ENCODE measurements at places on chromosomes 1 and 21.

DNA sequence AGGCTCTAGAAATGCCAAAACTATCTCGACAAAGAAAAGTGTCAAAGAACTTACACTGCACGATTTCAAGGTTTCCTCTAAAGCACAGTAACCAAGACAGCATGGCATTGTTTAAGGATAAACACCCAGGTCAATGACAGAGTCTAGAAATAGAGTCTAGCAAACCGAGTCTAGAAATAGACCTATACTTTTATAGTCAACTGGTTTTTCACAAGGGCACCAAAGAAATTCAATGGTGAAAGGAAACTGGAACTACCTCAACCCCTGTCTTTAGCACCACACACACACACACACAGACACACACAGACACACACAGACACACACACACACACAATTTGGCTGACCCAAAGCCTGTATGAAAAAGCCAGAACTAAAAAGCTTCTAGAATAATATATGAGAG is 67.1 kb upstream of the PGBD5 start:
- H3K27me3 ChIP-seq = peaks cover 91% of the 10 kb centered on the region
- H3K4me1 ChIP-seq = no peaks in the 10 kb centered on the region
- H3K4me3 ChIP-seq = no peak overlapping the region
- H3K27ac ChIP-seq = no peak overlapping the region

GRCh38 chr1:26021647-26022403 is at the start of gene EXTL1:
TSS of gene EXTL1 (plus strand) at chr1:26021775. CDS start at chr1:26022647, 872 bp downstream.
- H3K36me3 ChIP-seq = no peaks in the 10 kb centered on the region
- H3K27ac ChIP-seq = no peak within 1 kb of the TSS
- H3K27me3 ChIP-seq = peaks cover 7% of the 10 kb centered on the region
- H3K4me3 ChIP-seq = no peak within 1 kb of the TSS
- DNase-seq = no peak

- H3K27me3 ChIP-seq = no peaks in the 10 kb centered on the region
- H3K4me1 ChIP-seq = no peaks in the 10 kb centered on the region
- H3K4me3 ChIP-seq = no peak overlapping the region
- DNase-seq = no peak
Measured at GRCh38 chr1:215891266-215892057, 324.4 kb downstream of the KCTD3 start.

DNA sequence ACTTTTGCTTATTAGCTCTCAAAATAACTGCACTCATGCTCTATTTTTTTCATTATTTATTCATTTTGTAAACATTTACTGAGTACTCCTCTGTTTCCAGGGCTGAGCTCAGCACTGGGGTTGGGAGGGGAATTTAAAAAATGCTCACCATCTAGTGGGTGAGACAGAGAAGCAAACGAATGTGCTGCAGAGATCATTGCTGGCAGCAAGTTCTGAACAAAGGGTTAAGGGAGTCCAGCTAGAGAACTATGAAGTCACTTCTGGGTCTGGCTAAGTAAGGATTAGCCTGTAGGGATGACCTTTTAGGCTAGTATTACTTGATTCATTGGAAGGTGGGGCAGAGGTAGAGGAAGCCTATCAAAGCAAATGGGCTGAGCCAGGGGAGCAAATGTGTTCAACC is 99.1 kb upstream of the ZNF644 start:
- DNase-seq = no peak
- H3K27me3 ChIP-seq = no peaks in the 10 kb centered on the region
- no peak overlapping the region for H3K4me3 ChIP-seq

- H3K27me3 ChIP-seq = no peaks in the 10 kb centered on the region
- H3K4me1 ChIP-seq = no peaks in the 10 kb centered on the region
- H3K36me3 ChIP-seq = no peaks in the 10 kb centered on the region
Measured at GRCh38 chr1:106721790-106722189, 334.7 kb upstream of the PRMT6 start.

GRCh38 chr21:38249696-38250278 is 7.0 kb upstream of the KCNJ15 start:
- peaks cover 5% of the 10 kb centered on the region for H3K4me1 ChIP-seq
- no peak overlapping the region for H3K27ac ChIP-seq
- no peak for DNase-seq
- no peak overlapping the region for H3K4me3 ChIP-seq
- no peaks in the 10 kb centered on the region for H3K36me3 ChIP-seq

DNA sequence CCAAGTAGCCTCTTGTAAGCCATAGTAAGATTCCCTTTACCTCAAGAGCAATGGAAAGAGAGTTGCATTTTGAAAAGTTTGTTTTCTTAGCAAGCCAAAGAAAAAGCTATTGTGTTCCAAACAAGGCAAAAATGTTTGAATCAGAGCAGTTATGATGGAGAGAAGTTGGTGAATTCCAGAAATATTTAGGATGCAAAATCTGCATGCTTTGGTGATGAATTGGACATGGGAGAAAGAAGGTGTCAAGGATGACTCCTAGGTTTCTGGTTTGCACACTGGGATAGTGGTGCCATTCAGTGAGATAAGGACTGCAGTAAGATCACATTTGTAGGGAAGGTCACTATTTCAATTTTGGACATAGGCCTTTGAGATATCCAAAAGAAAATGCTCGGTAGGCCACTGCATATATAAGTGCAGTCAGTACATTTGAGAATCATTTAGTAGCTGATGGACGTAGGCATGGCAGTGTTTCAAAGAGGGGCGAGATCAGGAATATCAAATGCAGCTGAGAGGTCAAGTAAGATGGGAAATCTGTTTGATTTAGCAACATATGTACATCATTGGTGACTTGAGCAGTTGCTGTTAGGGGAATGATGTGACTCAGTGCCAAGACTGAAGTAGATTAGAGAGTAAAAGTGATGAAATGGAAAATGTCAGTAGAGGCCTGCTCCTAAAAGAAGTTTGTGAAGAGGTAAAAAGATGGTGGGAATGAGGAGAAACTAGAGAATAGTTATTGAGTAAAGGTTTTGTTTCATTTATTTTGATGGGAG is 33.9 kb upstream of the GPR25 start:
- H3K4me3 ChIP-seq = no peak overlapping the region
- no peak overlapping the region for H3K27ac ChIP-seq
- no peak for DNase-seq

GRCh38 chr21:27528697-27529096 is 561.8 kb upstream of the ADAMTS5 start:
- H3K4me3 ChIP-seq = no peak overlapping the region
- no peak overlapping the region for H3K27ac ChIP-seq
- H3K36me3 ChIP-seq = no peaks in the 10 kb centered on the region
- no peak for DNase-seq
- H3K4me1 ChIP-seq = no peaks in the 10 kb centered on the region

DNA sequence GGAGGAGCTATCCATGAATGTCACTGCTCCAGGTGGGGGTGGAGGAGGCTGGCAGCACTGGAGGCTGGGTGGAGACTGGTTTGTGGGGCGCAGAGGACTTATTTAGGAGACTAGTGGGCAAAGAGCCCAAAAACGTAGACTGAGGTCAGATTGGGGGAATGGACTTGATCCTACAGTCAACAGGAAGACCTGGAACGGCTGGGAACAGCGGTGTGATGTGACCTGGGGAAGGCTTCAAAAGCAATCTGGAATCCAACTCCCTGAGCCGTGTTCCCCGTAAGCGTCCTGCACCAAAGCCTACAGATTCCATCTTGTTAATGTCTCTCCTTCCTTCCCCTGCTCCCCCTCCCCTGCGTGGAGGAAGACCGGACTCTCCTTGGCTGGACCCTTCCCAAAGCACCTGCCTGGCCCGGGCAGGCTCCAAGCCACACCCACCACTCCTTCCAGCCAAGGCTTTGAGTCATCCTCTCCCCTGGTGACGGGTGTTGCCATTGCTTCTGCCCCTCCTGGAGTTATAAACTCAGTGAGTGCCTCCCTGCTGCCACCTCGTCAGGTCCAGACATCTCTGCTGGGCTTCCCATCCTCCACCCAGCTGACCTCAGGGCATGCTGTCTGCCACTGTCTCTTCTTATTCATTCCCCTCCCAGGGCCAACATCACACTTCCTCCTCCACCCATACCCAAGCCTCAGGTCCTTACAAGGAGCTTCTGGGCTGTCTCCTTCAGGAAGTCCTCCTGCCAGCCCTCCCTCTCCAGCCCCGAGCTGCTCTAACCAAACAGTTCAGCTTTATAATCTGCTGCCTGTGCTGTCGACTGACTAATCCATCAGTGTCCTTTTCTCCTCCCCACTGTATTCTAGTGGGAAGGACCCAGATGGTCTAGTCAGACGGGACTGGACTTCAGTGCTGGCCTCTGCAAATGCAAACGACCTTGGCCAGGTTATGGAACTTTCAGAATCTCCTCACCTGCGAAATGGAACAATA is 1.6 kb upstream of the CLSTN1 start:
- peak; percentile 37 for DNase-seq
- no peaks in the 10 kb centered on the region for H3K27me3 ChIP-seq
- H3K27ac ChIP-seq = peak overlapping the region; percentile 58

GRCh38 chr1:22775478-22775877 is 64.8 kb downstream of the EPHB2 start:
- no peaks in the 10 kb centered on the region for H3K36me3 ChIP-seq
- no peak for DNase-seq
- H3K4me3 ChIP-seq = no peak overlapping the region
- H3K27me3 ChIP-seq = peaks cover 17% of the 10 kb centered on the region
- H3K4me1 ChIP-seq = no peaks in the 10 kb centered on the region
- no peak overlapping the region for H3K27ac ChIP-seq

DNA sequence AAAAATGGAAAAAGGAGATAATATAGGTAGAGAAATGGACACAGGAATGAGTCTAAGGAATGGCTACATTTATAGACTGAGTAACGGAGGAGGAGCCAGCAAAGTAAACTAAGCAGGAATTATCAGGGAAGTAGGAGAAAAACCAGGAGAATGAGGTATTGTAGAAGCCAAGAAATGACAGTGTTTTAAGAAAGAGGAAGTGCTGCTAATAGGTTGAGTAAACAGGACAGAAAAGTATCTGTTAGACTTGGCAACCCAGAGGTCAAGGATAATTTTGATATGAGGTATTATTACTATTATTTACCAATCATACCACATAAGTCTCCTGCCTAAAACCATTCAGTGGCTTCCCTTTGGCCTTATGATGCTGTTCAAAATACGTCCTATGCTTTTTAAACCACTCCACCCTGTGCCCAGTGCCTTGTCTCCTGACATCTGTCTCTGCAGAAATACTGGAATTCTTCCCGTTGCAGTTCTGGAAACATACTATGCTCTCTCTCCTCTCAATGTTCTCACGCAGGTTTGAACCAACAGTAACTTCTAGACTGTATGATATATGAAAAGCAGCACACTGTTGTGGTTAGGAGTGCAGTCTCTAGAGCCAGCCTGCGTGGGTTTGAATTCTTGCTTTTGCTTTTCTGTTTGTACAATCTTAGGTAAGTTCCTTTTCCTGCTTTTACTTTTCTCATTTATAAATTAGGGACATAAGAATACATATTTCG is 24.6 kb upstream of the NEK7 start:
- H3K36me3 ChIP-seq = no peaks in the 10 kb centered on the region
- H3K4me1 ChIP-seq = no peaks in the 10 kb centered on the region
- H3K4me3 ChIP-seq = no peak overlapping the region
- no peak overlapping the region for H3K27ac ChIP-seq
- DNase-seq = no peak
- H3K27me3 ChIP-seq = no peaks in the 10 kb centered on the region

- no peaks in the 10 kb centered on the region for H3K36me3 ChIP-seq
- H3K4me3 ChIP-seq = no peak overlapping the region
- no peak overlapping the region for H3K27ac ChIP-seq
- DNase-seq = no peak
- H3K27me3 ChIP-seq = peaks cover 11% of the 10 kb centered on the region
- no peaks in the 10 kb centered on the region for H3K4me1 ChIP-seq
Measured at GRCh38 chr21:17436626-17437111, 76.2 kb upstream of the CXADR start.

GRCh38 chr1:160520582-160520981 is 2.5 kb downstream of the SLAMF6 start:
- no peak for DNase-seq
- peak overlapping the region; percentile 87 for H3K27ac ChIP-seq
- H3K36me3 ChIP-seq = peaks cover 28% of the 10 kb centered on the region
- H3K4me3 ChIP-seq = peak overlapping the region; percentile 88
- H3K27me3 ChIP-seq = no peaks in the 10 kb centered on the region

- no peaks in the 10 kb centered on the region for H3K4me1 ChIP-seq
- no peak overlapping the region for H3K27ac ChIP-seq
- DNase-seq = no peak
- peaks cover 8% of the 10 kb centered on the region for H3K27me3 ChIP-seq
- H3K4me3 ChIP-seq = no peak overlapping the region
Measured at GRCh38 chr1:70475023-70475422, 64.0 kb downstream of the CTH start.

DNA sequence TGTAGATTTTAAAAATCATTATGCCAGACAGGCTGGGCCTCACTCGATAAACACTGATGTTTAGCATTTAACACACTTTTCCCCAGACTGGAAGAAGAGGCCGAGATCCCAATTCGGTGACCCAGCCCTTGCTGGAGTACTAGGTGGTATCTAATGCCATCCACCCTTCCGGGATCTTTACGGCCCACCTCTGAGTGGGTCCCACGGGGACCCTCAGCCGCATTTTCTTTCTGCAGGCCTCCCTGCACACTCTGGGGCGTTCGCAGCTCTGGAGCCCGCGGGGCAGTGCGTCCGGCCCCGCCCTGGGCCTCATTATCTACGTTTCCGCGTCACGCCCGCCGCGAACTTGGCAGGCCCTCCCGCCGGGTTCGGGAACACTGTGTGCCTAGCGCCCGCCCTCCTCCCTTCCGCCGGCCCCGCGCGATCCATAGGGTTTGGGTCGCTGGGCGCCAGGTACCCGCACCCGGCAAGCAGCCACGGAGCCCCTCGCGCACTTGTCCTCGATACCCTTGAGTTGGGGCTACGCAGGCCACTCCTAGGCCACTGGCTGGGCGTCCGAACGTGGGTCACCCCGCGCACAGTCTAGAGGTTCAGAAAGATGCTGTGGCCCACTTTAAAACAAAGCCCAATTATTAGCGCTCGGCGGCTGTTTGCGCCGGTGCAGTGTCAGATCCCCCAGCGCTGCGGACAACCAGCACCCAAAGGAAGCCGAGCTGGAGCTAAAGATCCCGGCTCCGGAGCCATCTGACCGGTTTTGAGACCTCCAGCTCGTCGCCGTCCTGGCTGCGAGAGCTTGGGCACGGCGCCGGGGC is 950 bp upstream of the EVA1C start:
- peak overlapping the region; percentile 92 for H3K4me3 ChIP-seq
- H3K4me1 ChIP-seq = peaks cover 74% of the 10 kb centered on the region
- peaks cover 12% of the 10 kb centered on the region for H3K36me3 ChIP-seq
- peak overlapping the region; percentile 79 for H3K27ac ChIP-seq

DNA sequence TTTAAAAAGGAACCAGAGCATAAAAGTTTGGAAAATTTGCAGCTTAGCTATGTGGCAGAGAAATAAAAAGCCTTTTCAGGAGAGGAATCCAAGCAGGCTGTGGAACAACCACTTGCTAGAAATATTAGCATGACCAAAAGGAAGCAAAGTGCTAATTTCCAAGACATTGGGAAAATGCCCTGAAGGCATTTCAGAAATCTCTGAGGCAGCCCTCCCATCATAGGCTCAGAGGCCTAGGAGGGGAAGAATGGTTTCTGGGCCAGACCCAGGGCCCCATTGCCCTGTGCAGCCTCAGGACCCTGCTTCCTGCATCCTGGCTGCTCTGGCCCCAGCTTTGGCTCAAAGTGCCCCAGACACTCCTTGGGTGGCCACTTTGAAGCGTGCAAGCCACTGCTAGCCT is 56.8 kb downstream of the TENT5C start:
- H3K36me3 ChIP-seq = peaks cover 24% of the 10 kb centered on the region
- peak overlapping the region; percentile 98 for H3K27ac ChIP-seq
- no peak for DNase-seq
- peak overlapping the region; percentile 2 for H3K4me3 ChIP-seq
- no peaks in the 10 kb centered on the region for H3K27me3 ChIP-seq
